ENCODE measurements at places on chromosomes 7 and 10.
A peak's percentile ranks its signal among the peaks of the same experiment; 100 is the strongest.

GRCh38 chr7:113444261-113444660, 325.9 kb upstream of the SMIM30 start:
- no peak for DNase-seq

GRCh38 chr7:139588632-139589031, 65.1 kb downstream of the CLEC2L start:
- no peak for DNase-seq

DNA sequence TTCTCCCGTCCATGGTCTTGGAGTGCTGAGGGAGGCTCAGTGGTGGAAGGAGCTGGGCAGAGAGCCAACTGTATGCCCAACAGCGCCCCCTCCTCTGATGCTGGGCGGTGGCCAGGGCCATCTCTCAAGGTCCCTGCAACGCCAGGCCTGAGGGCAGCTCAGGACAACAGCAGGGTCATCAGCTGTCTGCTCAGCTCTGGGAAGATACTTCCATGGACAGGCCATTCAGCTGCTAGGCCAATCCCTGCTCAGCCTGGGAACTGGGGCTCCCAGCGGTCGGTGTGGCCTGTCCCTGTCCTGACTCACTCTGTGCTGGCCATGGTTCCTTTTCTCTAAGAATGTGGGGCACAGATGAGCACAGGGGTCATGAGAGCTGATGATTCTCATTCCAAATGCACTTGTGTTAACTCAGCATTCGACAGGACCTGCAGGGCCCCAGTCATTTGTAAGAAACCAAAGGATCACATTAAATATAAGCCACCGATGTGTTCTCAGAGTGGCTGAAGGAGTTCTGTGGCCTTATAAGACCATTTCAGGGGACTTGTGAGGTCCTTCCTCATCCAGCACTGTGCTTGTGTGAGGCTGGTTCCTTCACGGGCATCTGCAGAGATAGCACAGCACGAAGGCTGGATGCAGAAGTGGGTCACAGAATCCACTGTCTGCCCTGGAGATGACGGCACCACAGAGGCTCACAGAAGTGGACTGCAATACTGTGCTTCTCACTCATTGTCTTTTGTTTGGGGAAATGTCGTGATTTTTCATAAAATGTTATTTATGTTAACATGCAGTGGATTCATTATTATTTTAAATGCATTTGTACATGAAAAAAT, 73.0 kb downstream of the ADCY1 start:
- DNase-seq, result no peak

DNA sequence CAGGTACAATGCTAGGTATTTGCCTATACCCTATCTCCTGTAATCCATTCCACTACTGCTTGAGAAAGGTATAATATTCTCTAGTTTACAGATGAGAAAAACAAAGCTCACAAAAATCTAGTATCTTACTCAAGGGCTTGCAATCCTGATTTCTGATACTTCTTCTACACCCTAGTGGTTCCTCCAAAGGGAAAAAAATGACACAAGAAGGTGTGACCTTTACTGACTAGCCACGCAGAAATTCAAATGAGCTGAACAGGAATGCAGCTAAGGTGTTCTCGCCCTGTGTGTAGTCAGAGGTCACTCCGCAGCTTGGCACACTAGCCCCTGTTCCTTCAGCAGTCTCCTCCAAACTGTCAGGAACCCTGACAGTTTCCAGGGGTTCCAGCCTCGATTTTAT, 59.5 kb upstream of the TM9SF3 start:
- no peak for DNase-seq

DNA sequence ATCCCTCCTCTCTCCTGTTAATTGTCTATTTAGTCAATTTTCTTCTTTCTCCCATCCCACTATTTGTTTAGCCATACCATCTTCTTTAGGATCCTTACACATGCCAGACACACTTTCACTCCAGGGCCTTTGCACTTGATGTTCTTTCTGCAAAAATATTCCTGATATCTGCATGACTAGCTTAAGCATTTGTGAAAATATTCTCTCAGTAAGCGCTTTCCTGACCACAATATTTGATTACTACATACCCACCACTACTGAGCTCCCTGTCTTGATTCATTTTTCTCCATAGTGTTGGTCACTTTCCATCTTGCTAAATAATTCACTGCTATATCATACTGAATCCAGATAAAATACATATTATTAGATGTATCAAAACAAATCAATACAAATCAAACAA, 75.1 kb downstream of the SEMA3D start:
- DNase-seq, result no peak

DNA sequence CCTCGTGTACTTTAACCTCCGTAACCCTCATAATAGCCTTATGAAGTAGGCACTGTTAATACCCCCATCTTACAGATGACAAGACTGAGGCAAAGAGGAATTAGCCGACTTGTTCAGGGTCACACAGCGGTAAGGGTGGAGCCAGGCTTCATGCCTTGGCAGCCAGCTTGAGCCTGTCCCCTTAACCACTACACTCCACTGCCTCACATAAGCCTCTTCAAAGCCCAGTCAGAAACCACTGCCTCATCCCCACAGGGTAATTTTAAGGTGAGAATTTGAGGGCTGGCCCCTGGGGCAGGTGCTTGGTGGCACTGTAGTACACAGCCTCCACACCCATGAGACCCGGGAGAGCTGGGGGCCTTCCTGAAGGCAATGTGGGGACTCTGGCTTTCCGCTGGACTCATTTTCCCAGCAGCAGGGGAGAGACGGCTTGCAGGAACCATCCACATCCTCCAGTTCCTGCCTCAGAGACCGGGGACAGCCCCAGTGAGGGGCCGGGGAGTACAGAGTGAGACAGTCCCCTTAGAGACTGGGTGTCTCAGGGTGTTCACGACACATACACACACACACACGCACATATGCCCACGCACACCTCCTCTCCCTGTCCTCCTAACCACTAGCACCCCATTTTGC, 7.6 kb upstream of the C10orf105 start:
- DNase-seq, result peak; percentile 63

- DNase-seq, result no peak
These were observed 20.1 kb upstream of the MDFIC start for GRCh38 chr7:114901771-114902170.

- DNase-seq, result no peak
These were observed 102.7 kb downstream of the PRTFDC1 start for GRCh38 chr10:24849501-24850299.

DNA sequence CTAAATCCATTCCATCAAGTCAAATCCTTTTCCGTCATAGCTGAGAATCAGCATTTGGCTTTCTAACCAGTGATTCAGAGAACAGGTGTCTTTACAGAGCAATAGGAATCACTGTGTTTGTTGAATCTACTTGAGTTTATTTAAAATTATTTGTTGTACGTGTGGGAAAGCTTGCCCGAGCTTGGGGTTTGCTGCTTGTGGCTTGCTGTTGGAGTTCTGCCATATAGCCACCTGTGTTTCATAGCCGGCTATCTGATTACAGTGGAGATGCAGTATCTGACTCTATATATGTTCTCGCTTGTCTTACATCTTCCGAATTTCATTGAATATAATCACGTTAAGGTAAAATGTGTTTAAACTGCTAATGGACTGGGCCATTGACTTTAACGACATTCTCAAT, 274.3 kb upstream of the MKI67 start:
- DNase-seq, result no peak

- no peak for DNase-seq
These were observed 352.7 kb downstream of the DNAJB6 start for GRCh38 chr7:157689269-157690057.

DNA sequence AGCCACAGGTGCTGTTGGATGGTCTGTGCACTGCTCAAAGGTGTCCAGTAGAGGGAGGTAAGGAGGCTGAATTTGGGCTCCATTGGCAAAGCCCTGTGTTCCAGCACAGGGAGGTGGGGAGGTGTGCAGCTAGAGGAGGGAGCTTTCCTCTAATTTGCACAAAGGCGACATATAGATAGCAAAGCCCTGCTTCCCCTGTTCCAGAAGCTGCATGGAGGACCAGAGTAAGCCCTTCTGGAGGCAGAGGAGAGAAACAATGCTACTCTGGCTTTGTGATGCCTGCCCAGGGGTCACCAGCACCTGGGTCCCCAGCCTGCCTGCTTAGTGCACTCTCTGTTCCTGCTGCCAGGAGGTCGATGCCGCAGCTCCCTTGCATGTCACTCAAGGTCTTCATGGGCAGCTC, 3.4 kb upstream of the ARHGAP22 start:
- DNase-seq, result no peak

GRCh38 chr7:79615466-79615865, 162.0 kb upstream of the MAGI2 start:
- no peak for DNase-seq

DNA sequence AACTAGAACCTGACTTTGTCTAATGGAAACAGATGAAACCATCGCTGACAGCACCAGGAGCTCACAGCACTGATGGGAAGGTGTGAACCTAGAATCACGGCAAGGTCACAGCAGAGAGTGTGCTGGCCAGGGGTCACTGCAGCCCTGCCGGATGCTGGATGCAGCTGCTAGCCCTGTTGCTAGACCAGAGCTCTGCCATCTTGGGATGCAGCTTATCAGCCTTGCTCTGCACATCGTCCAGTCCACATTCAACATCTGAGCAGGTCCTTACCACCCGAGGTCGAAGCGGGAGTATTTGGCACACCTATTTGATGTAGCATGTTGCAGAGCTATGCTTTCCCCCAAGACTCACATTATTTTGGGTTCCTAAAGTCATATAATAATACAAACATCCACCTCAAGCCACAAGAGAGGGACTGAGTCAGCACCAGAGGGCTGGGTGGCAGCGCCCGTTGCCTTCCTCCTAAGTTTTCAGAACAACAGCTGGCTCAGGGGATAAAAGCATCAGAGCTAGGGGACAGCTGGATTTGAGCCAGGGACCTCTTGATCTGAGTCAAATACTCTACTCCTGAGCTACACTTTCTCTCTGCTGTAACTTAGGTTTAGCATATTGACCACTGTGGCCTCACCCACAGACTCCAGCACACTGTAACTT, 135.3 kb downstream of the ZNF467 start:
- no peak for DNase-seq

GRCh38 chr7:116541951-116542350, 17.1 kb downstream of the CAV1 start:
- DNase-seq, result no peak

DNA sequence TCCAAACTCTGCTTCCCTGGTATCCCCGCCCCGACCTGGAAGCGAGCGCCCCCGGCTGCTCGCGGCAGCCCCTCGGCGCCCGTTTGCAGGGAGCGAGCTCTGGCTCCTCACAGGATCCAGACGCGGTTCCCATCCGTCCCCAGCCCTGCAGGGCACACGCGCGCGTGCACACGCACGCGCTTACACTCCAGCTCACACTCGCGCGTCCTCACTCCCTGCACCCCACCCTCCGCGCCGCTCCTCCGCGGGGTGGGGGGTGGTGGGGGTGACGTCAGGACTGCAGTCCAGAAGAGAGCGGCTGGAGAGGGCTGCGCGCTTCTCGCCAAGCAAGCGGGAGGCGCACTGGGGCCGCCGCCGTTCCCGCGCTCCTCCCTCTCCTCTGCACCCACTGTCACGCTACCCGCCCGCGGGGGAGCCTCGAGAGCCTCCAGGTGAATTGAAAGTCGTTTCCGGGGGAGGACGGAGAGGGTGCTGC, 255.6 kb downstream of the OTUD1 start:
- no peak for DNase-seq

DNA sequence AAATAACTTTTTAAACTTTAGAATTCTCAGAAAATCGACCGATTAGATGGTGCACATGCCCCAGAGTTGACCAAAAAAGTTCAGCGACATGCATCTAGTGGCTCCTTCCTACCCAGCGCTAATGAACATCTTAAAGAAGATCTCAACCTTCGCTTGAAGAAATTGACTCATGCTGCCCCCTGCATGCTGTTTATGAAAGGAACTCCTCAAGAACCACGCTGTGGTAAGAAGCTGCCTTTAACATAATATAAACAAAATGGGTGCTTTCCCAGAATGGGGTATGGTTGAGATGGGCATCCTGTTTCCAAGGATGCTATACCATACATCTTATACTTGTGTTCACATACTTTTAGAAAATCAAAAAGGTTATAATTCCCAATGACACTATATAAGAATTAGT, 24.6 kb downstream of the GLRX3 start:
- no peak for DNase-seq

- DNase-seq, result no peak
These were observed 1221.5 kb upstream of the SORCS1 start for GRCh38 chr10:108385963-108386362.

- DNase-seq, result no peak
These were observed 51.7 kb upstream of the CALD1 start for GRCh38 chr7:134727711-134728110.

DNA sequence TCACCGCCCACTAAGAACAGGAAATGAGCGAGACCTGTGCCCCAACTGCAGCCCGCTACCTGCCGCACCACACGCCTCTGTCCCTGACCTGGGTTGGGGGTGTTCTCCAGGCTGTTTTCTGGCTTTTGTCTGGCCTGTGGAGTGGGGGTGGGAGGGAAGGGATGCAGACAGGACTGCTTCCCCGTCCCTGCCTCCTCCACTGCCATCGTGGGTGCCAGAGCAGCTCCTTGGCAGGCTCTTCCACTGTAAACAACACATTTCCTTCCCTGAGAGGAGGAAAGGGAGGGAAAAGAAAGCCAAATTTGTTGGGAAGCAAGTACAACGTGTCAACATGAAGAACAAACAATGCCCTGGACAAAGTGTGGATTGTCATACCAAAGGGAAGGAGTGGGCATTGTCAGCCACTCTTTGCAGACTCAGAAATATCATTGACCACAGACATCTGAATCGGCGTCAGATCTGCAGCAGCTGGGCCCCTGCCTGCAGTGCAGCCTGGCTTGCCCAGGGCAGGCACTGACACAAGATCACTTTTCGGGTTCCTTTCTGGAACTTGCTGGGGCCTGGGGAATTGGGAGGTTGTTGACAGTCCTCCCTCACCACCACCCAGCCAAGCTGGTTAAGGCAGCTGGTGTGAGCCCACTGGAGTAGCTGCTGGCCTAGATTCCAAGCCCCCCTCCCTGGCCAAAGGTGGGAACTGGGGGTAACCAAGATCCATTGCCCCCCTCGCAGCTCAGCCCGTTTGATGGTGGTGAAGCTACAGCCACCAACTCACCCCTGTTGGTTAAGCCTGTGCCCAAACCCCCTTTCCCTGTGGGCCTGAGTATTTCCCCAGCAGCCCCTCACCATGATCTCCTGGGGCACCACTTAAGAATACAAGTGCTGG, 22.6 kb upstream of the TRIM8 start:
- DNase-seq, result no peak

- no peak for DNase-seq
These were observed 303.8 kb upstream of the LRRTM3 start for GRCh38 chr10:66622050-66622449.

- DNase-seq, result no peak
These were observed 48.9 kb downstream of the DLG5 start for GRCh38 chr10:77877441-77878344.
